ENCODE measurements at places on chromosomes 12 and 14. TPM values are rescaled to one million over a fixed set of nuclear protein-coding genes. Genes with fewer than 3 reads are reported as not detected.

The DEGS2 gene
- 0.99 TPM for total RNA-seq

The SERPINA12 gene
- not detected for total RNA-seq

The RFX4 gene
- total RNA-seq, result not detected

The HCAR1 gene
- 0.91 TPM for total RNA-seq

The RPL10L gene
- not detected for total RNA-seq

Measured in activated naive CD4-positive, alpha-beta T cell treated with anti-CD3 and anti-CD28 coated beads for 36 hours (primary cell).